ENCODE measurements at places on chromosomes 11 and 22.

GRCh38 chr22:47162865-47163264, 400.4 kb downstream of the TBC1D22A start:
- no peak for DNase-seq

DNA sequence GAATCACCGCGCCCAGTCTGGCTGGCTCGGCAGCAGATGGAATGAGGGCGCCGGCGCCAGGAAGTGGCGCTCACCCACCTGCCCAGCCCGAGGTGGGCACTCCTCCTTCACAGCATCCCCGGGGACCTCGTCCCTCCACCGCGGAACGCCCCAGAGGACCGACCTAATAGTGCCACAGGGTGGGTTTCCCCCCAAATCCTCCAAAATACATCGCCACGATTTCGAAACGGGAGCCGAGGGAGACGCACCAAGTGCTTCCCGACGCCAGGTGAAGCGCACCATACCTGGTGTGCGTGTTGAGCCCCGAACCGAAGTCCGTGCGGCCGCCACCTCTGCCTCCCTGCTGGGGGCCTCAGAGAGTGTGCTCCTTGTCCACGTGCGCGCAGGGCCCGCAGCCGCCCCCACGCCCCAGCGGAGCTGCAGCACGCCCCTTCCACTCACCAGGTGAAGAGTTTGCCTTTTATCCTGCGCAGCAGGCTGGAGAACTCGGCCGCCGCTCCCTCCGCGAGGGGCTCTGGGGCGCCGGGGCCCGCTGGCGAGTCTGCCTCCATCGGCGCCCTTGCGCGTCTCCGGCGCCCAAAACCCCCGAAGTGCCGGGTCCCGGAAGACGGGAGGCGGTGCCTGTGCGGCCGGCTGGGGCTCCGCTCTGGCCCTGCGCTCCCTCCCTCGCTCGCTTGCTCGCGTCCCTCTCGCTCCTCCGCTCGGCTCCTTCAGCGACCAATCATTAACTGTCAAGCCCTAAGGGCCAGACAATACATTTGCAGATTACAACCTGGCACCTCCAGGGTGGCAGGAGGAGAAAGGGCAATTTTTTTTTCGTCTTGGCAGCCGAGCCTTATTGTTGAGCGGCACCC, at the start of gene SLC35F2:
SLC35F2 (minus strand) TSS at position 571 of the 854 bp plus-strand sequence; CDS start at position 551, 20 bp downstream.
- no peak for DNase-seq

GRCh38 chr11:9688716-9689511, 25.0 kb downstream of the SWAP70 start:
- peak; percentile 30 for DNase-seq

GRCh38 chr11:34827228-34827627, 89.0 kb downstream of the APIP start:
- DNase-seq: no peak

- DNase-seq: no peak
Observed at GRCh38 chr11:78914503-78914902, 339.8 kb upstream of the NARS2 start.

- no peak for DNase-seq
Observed at GRCh38 chr11:46346886-46347636, at the start of gene DGKZ. Gene DGKZ, plus strand, starts transcription at chr11:46347463. Its CDS starts 197 bp downstream, at chr11:46347660.

DNA sequence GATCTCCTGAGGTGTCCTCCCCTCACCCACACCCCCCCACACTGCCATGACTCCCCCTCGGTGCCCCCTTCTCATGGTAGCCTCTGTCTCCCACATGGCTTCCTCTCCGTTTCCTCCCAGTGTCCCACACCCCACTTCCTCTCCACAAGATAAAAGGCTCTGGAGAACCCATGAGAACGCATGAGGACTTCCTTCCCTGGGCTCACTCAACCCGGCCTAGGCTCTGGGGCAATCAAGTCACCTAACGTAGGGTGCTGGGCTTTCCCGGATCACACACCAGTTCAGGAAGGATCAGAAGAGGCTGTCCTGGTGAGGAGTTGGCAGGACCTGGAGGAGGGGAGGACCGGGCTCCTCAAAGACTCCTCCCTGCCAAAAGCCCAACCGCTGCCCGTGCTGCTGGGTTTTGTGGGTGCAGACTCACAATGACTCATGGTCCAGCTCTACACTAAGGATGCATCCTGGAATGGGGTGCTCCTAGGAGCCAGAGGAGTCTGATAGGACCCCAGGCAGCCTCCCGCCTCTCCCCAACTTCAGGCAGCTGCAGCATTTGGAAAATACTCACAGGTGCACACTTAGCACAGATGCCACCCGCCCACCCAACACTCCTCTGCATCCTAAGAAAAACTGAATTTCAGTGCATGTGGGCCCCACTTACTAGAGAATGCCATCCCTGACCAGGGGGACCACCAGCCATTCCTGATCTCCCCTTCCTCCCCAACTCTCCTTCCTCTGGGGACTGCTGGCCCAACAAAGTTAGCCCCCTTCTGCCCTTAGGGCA, 21.0 kb downstream of the SLC22A12 start:
- DNase-seq: no peak

GRCh38 chr22:24834845-24835570, 29.0 kb downstream of the SGSM1 start:
- no peak for DNase-seq

DNA sequence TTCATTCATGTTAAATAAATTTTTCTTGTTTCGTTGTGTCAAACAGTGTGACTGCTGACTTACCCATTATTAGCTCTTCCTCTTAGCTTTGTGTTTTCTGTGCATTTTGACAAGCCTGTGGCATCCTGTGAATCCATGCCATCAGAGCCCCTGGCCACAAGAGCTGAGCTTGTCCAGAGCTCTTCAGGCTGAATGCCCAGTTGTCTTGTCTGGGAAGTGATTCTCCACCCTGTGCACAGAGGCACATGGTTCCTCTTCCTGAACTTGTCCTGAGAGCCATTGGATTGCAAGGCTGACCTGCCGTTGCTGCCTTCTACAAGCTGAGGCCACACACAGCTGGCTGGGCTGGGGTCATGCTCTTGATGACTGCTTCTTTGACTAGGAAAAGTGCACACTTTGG, 64.1 kb downstream of the PPP6R3 start:
- no peak for DNase-seq

DNA sequence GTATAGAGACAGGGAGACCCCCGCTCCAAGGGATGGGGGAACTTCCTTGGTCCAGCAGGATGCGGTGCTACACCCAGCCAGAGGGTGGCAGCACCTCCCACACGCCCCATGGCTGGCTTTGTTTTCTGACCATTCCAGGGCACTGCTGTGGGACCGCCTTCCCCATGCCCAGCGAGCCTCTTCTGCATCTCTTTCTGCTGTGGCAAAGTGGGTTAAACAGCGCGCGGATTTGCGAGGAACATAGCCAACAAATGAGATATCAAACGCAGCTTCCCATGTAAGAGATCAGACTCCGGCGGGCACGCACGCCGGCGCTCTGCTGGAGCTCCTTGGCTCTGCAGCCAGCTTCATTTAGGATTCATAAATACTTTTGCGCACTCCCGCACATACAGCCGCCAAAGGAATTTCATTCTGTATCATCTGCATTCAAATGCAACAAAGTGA, 485.8 kb upstream of the CADM1 start:
- DNase-seq: no peak

DNA sequence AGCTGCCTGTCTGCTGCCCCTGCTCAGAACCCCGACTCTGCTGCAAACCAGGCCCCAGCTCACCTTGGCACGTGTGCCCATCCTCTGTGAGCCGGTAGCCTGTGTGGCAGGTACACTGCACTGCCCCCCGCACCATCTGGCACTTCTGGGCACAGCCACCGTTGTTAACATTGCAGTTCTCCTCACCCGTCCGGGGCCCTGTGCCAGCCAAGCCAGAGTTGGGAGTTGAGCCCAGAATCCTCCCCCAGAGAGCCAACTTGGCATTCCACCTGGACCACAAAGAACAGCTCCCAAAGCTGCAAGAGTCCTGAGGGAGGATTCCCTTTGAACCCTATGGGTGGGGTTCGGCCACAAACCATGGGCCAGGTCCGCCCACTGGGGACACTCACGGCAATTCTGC, 22.5 kb downstream of the LRP4 start:
- no peak for DNase-seq

DNA sequence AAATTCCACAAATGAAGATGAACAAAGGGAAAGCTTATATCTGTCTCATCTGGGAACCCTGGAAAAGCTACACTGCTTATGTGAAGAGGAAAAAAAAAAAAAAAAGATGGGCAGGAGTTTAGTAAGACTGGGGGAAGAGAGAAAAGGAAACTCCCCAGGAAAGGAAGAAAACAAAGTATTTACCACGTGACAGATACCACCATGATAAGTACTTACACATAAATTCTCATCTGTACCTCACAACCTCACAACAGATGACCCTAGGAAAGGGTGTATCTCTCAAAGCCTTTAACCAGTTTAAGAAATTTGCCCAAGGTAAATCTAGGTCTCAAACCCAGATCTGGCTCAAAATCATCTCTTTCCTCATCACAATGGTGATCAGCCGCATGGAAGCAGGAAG, 77.1 kb downstream of the GAB2 start:
- no peak for DNase-seq

DNA sequence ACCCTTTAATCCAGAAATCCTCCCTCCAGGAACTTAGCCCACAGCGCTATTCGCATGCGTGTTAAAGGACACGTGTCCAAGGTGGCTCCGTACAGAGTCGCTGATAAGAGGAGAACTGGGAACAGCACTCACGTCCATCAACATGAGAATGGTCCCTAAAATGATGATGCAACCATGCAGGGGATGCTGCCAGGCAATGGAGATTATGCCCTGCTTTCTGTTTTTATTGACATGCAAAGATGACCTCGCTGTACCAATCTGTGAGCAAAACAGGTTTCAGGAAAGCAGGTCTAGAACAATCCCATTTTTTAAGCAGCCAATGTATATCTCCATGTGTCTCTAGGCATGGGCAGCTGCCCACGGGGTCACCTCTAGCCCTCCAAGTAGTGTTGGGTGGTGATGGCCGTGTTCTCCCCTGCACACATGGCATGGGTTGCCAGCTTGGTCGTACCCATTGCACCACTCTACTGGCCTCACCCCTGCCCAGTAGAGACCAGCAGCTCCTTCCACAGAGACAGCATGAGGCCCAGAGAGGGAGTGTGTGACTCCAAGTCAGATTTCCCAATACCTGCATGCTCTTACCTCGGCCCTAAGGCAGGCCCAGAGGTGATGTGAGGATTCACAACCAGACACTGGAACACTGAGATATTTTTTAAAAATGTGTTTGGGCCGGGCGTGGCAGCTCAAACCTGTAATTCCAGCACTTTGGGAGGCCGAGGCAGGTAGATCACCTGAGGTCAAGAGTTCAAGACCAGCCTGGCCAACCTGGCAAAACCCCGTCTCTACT, 68.3 kb upstream of the LINC01488 start:
- DNase-seq: no peak

DNA sequence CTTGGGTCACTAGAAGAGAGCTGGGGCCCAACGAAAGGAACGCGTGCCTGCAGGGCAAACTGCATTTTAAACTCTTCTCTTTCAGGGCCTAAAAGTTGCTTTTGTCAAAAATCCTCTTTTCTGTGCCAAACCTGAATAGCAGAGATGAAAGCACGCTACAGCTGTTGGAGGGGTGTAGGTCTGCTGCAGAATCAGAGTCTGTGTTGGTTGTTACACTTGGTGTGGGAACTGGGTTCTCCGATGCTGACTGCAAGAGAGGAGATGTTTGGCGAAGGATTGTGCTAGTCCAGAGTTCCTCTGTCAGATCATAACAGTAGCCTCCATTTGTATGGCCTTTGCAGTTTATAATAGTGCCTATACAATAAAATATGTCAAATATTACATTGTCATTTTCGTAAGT, 41.8 kb downstream of the BARX2 start:
- DNase-seq: no peak

DNA sequence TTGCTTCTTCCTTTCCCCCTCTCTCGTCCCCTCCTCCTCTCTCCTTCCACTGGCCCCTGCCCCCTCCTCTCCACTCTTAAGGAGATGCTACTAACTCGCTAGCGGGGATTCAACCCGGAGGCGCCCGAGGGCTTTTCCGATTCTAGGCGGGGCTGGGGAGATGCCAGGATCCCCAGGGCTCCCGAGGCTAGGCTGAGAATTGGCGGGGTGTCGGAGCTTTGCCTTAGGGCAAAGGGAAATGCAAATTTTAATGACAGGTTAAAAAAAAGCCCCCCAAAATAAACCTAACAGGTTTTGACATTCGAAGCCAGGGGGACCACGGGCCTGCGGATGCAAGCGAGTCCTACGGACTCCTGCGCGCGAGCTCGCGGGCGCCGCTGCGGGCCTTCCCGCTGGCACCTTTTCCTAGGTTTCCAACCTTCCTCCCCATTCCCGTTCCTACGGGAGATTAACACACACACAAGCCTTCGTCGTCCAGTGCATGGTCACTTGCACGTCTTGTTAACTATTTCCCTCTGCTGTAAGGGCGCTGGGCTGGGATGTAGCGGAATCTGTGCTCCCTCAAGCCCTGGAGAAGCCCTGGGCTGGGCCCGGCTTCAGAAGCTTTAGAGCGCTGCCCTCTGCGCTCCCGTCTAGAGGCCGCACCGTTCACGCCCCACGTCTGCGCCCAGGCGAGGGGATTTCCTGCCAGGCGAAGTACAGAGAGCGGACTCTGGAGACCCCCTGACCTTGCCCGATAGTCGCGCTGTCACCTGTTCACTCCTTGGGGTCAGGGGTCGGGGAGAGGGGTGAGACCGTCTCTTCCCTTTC, 729 bp upstream of the ALX4 start:
- DNase-seq: no peak

DNA sequence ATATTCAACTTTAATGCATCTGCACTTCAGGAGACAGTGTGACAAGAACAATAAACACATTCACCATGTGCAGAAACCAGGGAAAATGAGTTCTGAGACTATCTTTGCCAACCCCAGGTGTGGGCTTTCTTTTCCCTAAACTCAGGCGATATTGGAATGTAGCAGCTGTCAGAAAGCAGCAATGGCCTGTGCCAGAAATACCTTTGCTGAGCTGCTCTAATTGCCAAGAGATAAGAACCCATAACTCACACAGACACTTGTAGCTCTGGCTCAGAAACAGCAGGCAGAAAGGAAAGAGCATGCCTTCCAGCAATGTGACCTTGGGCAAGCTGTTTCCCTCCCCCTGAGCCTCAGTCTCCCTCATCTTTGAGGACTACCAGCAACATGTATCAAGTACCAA, 77.6 kb downstream of the PLEKHA7 start:
- DNase-seq: no peak

DNA sequence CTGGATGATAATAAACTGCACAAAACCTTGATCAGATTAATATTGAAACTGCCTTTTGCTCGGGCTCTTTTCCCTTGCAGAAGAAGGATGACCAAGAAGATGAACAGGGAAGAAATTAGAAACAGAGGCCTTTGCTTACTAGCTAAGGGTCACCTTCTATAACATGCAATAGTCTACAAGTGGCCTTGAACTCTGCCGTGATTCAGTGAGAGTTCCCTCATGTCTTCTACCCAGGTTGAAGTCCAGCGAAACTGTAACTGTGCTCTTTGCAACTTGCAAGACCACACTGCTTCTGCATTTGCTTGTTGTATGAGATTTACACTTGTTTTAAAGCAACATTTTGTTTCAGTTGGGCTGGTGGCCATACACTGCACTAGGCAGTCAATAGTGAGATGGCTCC, 108.4 kb downstream of the IGLL1 start:
- DNase-seq: no peak
